Hematopoietic multipotent progenitor cell treated with erythropoietin and hydrocortisone succinate and interleukin-3 and kit ligand, for 6 days (in vitro differentiated cells): ENCODE measurements at places on chromosomes 1 and 21.
A peak's percentile ranks its signal among the peaks of the same experiment; 100 is the strongest.

- DNase-seq, result no peak
These were observed 220.7 kb downstream of the OMA1 start for GRCh38 chr1:58325866-58326265.

- DNase-seq, result peak; percentile 73
These were observed 38.4 kb downstream of the VAV3 start for GRCh38 chr1:107926436-107927080.

DNA sequence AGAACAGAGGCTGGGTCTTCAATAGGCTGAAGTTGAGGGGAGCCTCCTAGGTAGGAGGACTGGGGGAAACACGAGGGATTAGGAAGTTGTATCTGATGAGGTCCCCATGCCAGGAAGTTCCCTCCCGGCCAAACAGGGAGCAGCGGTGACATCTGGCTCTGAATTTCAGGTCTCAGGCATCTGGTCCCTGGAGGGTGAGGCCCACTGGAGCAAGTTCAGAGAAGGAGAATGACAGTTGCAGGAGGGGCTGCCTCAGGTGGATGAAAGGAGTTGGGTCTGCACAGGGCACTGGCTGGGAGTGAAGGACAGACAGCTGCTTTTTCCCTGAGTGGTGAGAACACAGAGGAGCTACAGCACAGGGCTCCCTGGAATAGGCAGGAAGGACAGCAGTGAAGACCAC, 9.1 kb downstream of the TMEM9 start:
- no peak for DNase-seq

- DNase-seq, result peak; percentile 95
These were observed 838 bp downstream of the CCDC28B start for GRCh38 chr1:32201011-32201855.

GRCh38 chr1:212860713-212861581, 2.9 kb downstream of the FLVCR1 start:
- DNase-seq, result peak; percentile 93
